ENCODE measurements at places on chromosomes 11 and 22.

DNA sequence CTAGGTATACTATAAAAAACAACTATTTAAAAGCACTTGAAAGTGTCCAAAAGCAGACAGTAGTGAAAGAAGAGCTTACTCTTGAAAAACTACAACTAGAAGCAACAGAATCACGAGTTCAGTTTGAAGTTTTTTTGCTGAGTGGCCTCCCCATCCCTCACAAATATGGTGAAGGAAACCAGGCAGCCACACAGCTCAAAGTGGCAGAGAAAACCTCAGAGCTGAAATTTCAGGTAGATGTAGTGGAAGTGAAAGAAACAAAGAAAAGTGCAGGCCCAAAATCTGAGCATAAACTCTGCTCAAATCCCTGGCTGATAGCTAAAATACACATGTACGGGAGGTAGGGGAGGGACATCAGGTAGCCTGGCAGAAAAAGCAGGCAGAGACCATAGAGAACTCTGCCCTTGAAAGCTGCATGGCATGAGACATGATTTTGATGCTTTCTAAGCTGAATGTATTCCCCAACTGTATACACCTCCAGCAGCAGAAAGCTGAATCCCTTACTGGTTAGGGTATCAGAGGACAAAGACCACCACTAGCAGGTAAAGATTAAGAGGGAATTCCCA lies 12.1 kb downstream of the BTBD10 start:
- DNase-seq = no peak

DNA sequence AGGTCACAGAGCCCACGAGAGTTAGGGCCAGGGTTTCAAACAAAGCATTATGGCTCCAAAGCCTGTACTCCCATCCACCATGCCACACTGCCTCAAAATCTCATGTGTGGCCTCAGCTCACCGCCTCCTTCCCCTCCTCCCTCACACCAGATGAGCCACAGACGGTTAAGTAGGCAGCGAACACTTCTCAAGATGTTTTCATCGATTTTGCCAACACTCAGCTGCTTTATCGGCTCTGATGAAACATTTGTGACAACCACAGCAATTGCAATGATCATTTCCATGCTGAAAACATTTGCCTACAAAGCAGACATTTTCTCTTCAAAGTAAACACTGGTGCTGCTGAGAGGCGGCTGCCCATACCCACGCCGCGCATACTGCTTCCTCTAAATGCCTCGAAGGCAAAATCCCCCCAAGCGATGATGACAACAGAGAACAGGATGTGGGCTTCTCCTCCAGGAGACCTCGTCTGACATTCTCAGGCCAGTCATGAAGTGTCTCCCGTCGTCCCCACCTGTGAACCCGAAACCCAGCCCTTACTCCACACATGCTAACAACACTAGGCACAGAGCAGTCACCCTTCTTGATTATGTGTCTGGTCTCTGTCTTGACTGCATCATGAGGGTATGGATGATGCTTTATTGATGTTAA lies 599.2 kb downstream of the SOX6 start:
- DNase-seq = no peak

GRCh38 chr11:33542921-33543320 lies 157.7 kb downstream of the C11orf91 start:
- DNase-seq = peak; percentile 27

DNA sequence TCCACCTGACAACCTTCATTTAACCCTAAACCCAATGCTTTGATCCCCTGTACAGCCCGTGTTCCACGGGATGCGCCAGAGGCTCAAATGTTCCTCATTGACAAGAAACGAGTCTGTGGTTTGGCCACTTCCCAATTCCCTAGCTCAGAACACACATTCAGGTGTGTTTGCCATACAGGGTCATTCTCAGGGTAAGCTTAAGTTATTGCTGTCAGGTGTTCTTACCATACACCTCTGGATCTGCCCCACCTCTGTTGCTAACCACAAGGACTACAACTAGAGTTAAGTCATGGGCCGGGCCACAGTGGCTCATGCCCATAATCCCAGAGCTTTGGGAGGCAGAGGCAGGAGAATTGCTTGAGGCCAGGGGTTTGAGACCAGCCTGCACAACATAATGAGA lies 45.6 kb upstream of the POLD3 start:
- no peak for DNase-seq

GRCh38 chr11:134645576-134645975 lies 233.5 kb upstream of the B3GAT1 start:
- no peak for DNase-seq

GRCh38 chr11:115561116-115561515 lies 56.9 kb upstream of the CADM1 start:
- no peak for DNase-seq
